ENCODE measurements at places on chromosomes 5 and 9.

DNA sequence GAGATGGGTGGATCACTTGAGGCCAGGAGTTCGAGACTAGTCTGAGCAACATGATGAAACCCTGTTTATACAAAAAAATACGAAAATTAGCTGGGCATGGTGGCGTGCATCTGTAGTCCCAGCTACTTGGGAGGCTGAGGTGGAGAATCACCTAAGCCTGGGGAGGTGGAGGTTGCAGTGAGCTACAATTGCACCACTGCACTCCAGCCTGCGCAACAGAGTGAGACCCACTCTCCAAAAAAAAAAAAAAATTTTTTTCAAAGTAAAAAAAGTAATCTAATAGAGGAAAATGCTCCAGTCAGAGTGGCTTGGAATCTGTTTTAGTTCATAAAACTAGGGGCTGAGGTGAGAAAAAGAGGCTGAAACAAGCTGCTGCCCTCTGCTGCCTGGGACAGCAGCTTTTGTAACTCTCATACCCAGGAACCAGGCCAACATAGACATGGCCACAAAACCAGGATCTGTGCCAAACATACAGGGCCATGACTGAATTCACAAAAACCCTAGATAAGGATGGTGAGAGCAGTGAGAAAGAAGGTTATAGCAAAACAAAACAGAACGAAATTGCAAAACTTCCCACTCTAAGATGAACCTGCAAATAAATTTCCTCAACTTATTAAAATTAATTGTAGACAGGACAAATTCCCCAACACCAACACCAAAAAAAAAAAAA lies 13.1 kb upstream of the DCAF12 start:
- peak; percentile 77 for DNase-seq

- DNase-seq: no peak
Observed at GRCh38 chr5:16784843-16785791, 151.0 kb downstream of the MYO10 start.

DNA sequence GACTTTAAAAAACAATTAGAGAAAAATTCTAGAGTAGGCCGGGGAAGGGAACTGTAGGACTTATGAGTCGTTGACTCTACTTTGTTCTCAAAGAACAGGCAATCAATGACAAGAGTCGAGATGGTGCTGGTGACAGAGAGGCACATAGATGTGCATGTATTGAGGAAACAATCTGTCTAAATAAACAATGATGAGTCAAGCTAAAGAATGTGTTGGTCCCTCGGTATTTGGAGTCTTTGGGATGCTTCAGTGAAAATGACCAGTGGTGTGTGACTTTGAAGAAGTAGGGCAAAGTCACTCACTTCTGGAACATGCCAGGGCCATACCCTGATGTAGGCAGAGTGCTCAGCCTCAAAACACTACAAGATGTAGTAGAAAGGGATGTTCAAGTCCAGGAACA lies 288.1 kb upstream of the PANK3 start:
- no peak for DNase-seq

GRCh38 chr5:151270599-151270998 lies 17.6 kb downstream of the GM2A start:
- peak; percentile 13 for DNase-seq

DNA sequence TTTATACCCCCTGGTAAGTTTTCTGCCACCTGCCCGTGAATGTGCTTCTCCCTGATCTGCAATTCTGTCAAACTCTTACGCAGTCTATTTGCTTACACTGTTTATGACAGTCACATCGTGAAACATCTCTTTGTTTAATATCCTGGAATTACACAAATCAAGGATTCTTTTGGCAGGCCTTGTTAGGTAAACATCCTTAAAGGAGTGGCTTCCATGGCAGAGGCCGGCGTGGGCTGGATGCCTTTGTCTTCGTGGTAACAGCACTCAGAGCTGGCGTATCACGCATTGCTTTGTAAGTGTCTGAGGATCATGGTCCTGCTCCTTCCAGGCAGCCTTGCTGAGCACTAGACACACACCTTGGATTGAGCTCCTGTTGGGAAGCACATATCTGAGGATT lies 145.7 kb downstream of the IRX1 start:
- no peak for DNase-seq

All from fibroblast of skin of abdomen (primary cell).